GM23248 (cell line): ENCODE measurements at places on chromosomes 6 and 20.

GRCh38 chr6:36071281-36071680 lies 43.7 kb downstream of the MAPK14 start:
- no peak for DNase-seq

DNA sequence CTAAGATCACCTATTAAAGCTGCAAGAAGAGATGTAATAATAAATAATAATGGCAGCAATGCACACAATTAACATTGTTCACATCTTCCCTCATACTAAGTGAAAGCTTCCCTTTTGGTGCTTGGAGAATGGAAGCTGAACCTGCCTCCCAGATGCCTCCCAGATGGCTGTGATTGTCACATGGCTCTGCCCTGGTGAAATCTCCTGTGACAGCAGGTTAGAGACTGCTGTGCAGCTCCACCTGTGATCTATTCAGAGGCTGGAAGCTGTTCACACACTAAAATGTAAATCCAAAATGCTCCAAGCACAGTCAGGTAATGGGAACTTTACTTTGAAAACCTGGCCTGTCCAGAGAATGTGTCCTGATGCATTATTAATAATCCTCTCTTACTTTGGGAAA lies 41.7 kb upstream of the RGS17 start:
- no peak for DNase-seq

GRCh38 chr6:34177181-34177591 lies 31.3 kb upstream of the GRM4 start:
- DNase-seq: no peak

- no peak for DNase-seq
These were observed 13.8 kb upstream of the MMP9 start for GRCh38 chr20:45994761-45995493.

DNA sequence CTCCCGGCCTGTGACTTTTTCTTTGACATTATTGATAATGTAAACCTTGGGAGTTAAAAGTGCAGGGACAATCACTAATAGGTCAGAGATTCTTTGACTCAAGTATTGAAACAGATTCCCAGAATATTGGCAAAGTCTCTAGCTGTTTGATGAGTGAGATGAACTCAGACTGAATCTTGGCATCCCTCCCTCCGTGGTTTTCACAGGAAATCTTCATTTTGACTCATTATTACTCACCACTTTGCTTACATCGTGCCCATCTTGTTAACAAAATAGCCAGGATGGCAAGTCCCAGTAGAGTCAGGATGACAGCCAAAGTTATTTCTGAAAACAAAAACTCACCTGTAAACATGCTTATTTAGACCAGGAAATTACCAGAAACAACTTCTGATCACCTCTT lies 2.0 kb downstream of the TSBP1 start:
- peak; percentile 94 for DNase-seq

GRCh38 chr6:163814494-163815364 lies 400.2 kb downstream of the QKI start:
- peak; percentile 87 for DNase-seq

- DNase-seq: peak; percentile 66
These were observed 32.8 kb upstream of the BCAS1 start for GRCh38 chr20:54103067-54103761.

DNA sequence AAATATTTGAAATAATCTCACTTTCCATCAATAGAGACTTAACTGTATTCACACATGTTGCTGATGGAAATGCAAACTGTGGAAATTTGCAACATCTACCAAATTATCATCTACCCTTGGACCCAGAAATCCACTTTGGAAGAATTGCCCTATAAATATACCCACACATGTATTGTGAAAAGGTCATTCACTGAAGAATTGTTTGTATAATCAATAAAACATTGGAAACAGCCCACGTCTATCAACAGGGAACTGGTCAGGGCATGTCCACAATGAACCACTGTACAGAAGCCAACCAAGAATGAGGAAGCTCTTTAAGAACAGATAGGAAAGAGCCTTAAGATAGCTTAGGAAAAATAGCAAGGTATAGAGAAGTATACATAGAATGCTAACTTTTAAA lies 36.2 kb downstream of the PXDC1 start:
- DNase-seq: no peak

DNA sequence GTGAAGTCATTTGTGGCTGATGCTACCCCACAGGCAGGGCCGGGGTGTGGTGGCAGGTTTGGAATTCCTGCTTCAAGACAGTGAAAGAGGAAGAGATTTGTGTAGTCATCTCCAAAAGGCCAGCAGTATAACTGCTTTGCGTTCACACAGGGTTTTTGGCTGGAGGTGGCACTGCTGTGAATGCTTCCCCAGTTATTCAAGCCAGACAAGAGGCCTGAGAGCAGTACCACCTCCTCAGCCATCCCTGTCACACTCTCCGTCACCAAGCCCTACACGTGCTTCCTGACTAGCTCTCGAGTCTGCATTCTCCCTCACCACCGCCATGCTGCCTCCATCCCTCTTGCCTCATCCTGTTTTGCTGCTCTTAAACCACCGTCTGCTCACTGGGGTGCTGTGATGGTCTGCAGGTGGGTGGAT lies 23.9 kb downstream of the ARMC2 start:
- DNase-seq: no peak

- no peak for DNase-seq
These were observed 193.8 kb upstream of the SIM1 start for GRCh38 chr6:100658486-100658885.

DNA sequence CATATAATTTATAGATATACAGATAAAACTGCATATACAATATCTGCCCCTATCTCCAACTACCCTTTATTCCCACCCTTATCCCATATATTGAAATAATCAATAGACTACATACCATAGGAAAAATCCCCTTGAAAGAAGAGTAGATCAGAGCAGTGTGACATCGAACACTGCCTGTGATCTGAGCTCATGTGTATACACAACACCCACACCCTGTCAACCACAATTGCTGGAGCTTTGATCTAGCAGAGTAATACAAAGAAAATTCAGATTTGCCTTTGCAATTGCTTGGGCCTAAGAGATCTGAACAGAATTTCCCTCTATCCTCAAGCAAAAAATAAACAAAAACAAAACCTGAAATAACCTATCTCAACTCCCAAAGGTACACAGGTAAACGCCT lies 119.3 kb downstream of the ASCC3 start:
- no peak for DNase-seq

DNA sequence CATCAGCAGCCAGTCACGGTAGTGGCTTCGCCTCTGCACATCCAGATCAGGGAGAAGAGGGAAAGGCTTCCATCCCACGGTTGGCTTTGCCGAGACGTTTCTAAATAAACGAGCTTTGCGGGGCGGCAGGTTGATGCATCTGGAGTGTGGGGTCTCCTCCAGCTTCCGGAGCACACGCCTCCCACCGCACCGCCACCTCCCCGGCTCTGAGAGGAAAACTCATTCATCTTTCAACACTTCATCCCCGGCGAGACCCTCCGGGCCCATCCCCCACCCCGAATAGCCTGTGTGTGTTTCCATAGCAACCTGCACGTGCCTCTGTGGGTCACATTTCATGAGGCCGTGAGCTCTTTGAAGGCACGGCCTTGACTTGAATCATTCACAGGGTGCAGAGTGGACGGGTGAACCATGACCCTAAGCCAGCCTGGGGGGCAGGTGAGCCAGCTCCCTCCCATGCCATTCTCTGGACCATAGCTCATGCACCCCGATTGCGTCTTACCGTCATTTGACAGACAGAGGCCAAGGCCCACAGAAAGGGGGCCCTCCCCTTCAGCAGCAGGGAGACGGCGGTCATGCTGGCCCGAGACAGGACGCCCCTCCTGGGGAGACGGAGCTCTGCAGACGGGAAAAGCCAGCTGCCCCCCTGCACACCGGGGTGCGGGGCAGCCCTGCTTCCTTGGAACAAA lies 16.2 kb upstream of the CHRNA4 start:
- DNase-seq: no peak
